ENCODE measurements at places on chromosomes 7 and 10. TPM values are rescaled to one million over a fixed set of nuclear protein-coding genes. Genes with fewer than 3 reads are reported as not detected.

GRCh38 chr7:111045449-111045848 is 45.5 kb upstream of the LRRN3 start:
- peak; percentile 43 for DNase-seq

Gene PLXDC2
- total RNA-seq = 11.2 TPM

Gene CHAT
- total RNA-seq = not detected

GRCh38 chr10:21720090-21720489 is 186.1 kb downstream of the MLLT10 start:
- no peak for DNase-seq

DNA sequence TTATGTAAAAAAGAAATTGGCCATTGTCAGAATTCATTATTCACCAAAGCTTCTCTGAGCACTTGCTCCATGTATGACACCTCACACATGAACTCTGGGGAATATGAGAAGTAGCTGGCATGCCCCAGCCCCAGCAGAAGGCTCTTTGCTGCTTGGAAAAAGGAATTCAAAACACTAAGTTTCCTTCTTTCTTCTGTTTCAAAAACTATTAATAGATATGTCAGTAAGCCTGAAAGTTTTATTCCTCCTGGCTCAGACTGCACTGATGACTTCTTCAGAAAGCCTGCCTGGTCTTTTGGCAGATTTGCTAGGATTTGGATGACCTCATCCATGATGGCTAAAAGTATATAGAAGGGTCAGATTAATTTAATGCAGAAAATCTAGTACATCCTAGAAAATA is 511.0 kb downstream of the GFRA1 start:
- DNase-seq = peak; percentile 42

Gene SLIT1
- total RNA-seq = 0.09 TPM

GRCh38 chr7:116407165-116407564 is 92.4 kb upstream of the CAV2 start:
- DNase-seq = no peak

Gene TSPAN14
- total RNA-seq = 21.3 TPM

GRCh38 chr7:128931190-128931798 is 6.4 kb upstream of the IRF5 start:
- DNase-seq = no peak

Gene CALML5
- not detected for total RNA-seq

Gene ANKRD61
- not detected for total RNA-seq

Gene NPTX2
- 2.5 TPM for total RNA-seq

DNA sequence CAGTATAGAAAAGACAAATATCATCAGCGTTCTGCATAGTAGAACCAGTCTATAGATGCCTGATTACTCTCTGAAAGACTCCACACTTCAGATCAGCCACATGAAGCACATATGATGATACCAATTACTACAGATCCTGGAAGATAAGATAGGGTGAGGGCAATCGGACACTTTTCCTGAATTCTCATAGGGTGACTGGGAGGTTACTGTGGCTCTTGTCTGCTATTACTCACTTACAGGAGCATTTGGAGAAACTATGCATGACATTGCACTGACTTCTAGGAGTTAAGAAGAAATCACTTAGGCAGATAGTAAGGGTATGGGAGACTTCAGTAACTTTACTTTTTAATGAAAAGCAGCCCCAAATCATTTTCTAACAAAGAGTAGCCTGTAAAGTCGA is 1140.9 kb downstream of the XPNPEP1 start:
- peak; percentile 17 for DNase-seq

Gene SPDYE2
- not detected for total RNA-seq

Measured in fibroblast of the aortic adventitia (primary cell).